Mucosa of gallbladder (tissue), 1 donor: ENCODE measurements at places on chromosomes 3 and 15.

GRCh38 chr3:147705651-147706051, 296.5 kb downstream of the ZIC1 start:
- no peak for DNase-seq

DNA sequence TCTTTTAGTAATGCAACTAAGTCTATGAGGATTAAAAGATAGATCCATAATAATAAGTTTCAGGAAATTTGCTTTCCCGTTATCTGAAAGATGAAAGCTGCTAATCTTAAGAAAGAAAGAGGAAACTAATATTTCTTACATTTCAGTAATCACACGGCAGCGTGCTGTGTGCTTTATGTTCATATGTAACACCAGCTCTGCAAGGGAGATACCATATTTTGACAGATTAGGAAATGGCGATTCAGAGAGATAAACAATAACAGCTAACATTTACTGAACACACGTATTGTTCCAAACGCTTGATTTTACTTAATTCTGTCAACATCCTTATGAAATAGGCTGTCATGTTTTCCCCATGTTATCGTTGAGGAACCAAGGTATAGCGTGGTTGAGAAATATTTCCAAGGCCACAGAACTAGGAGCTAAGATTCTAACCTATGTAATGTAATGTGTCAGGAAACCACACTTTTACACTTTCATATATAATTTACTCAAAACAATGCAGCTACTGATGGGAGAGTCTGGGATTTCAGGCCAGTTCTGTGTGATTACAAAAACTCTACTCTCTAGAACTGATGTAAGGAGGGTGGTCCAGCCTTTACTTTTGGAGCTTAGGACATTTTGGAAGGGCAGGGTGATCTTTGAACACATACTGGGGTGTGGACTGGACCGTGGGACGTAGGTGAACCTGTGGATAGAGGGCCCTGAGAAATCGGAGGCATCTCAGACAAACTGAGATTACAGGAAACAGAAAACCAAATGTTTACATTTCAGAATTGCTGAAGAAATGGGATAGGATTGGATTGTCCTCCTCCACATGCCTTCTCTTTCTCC, 100.6 kb downstream of the IL1RAP start:
- no peak for DNase-seq

DNA sequence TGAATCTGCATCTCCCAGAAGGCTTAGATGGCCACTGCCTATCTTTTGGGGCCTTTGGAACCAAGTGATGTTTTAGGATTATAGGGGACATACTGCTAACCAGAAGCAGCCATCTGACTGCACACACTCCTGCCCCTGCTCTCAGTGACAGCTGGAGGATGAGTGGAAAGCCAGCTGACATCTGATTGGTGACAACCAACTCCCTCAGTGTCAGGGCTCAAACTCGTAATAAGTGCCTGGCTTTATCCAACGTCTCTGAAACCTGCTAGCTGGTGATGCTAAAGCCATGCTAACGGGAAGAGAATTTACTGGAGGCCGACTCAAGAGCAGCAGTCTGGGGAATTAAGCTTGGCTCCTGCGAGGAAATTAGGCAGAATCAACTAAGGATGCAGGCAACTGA, 35.1 kb downstream of the KY start:
- DNase-seq, result no peak

DNA sequence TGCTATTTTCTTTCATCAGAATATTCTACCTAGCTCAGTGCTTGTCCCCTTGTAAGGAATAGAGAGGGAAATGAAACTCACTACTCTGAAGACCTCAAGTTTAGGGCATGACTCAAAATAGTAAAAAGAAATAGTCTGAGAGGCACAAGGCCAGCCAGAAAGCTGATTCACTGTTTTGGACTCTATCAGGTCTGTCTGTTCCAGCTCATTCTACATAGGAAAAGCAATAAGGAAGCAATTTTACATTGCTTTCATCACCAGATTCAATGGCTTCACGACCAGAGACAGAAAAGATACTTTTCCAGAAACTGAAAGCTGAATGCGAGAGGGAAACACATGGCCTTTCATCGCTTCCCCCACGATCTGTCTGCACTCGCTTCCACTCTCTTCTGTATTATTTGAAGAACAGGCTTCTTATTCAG, 276.0 kb downstream of the GBE1 start:
- no peak for DNase-seq

DNA sequence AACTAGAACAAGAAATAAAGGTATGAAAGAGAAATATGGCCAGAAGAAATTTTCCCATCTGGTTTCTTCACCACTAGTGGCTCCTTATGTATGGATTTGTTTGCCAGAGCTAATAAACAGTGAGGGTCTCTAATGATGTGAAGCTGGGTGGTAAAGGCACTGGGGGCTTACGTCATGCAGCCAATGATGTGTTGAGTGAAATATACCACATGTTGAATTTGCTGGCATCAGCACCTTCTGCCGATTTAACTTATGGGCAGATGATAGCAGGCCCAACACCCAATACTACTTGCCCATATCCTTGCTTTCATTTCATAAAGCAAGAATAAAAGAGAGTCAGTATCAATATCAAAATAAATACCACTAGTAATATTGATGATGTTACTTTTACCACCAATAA, 133.0 kb downstream of the THRB start:
- DNase-seq, result no peak

DNA sequence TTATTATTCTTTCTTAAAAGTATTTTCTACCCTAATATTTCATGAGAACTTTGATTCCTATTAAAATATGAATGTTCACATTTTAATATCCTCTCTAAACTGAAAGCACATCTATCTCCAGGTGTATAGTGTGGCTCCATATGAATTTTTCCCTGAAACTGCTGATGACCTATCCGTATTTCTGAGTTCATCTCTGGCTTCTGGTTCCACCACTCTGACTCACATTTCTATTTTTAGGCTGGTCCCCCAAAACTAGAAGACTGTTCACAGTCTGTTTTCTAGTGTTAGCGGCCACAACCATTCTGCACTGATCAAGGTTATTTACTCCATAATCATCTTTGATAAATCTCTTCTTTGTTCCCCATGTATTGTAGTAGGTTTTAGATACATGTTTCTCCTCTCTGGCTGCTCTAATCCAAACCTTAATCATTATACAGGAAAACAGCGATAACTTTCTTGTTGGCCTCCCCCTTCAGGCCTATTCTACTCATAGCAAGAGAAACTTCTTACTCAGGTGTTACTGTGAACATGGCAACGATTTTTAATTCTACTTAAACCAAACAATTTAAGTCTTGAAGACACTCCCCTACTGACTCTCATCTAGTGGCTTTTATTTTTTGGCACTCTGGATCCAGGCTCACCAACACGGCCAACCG, 12.8 kb downstream of the ADPGK start:
- DNase-seq, result no peak

DNA sequence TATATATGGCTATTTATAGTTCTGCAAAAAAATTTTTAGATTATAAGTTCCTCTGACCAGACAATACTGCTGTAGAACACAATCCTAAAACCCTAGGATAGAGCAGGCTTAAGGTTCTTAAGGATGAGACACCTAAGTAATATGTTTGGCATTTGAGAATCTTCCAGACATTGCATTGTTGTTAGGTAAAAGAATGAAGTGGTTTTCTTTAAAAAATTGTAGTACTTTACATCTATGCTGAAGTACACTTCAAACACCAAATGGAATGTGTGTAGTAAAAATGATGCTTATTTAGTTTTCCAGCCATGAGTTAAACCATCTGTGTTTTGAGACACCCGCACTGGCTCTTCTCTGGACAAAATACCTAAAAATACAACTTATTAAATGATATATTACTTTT, 857.7 kb downstream of the OTOL1 start:
- DNase-seq, result no peak

- no peak for DNase-seq
Measured at GRCh38 chr3:123750209-123750608, 133.9 kb downstream of the MYLK start.

DNA sequence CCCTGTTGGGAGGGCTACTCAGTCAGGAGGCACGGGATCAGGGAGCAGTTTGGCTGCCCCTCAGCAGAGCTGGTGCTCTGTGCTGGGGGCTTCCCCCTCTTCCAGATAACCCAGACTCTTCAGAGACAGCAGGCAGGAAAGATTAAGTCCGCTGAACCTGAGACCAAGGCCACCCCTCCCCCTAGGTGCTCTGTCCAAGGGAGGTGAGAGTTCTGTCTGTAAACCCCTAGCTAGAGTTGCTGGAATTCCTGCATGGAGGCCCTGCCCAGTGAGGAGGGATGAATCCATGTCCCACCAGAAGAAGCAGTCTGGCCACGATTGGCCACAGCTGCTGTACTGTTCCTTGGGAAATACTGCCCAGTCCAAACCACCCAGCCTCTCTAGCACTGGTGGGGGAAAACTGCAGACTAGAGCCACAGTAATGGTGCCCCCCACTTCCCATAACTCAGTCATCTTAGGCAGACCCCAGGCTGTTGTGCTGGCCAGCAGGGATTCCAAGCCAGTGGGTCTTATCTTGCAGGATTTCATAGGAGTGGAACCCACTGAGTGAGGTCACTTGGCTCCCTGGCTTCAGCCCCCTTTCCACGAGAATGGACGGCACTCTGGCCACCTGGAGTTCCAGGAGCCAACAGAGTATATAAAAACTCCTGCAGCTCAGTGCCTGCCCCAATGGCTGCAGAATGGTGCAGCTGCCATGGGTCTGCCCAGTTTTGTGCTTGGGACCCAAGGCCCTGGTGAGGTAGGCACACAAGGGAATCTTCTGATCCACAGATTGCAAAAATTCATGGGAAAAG, 42.9 kb downstream of the NPAP1 start:
- DNase-seq, result no peak

DNA sequence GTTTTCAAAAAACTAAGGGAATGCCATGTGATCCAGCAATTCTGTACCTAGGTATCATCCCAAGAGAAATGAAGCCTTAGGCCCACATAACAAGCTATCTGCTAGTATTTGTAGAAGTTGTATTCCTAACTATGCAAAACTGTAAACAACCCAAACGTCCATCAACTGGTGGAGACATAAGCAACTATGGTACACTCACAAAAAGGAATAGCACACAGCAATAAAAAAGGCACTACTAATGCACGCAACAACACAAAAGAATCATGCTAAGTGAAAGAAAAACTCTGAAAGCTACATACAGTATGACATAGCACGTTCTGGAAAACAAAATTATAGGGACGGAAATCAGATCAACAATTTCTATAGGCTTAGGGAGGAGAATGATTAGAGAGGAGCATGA, 15.3 kb downstream of the USP50 start:
- no peak for DNase-seq

GRCh38 chr3:150734795-150735119, 28.2 kb downstream of the SIAH2 start:
- no peak for DNase-seq

DNA sequence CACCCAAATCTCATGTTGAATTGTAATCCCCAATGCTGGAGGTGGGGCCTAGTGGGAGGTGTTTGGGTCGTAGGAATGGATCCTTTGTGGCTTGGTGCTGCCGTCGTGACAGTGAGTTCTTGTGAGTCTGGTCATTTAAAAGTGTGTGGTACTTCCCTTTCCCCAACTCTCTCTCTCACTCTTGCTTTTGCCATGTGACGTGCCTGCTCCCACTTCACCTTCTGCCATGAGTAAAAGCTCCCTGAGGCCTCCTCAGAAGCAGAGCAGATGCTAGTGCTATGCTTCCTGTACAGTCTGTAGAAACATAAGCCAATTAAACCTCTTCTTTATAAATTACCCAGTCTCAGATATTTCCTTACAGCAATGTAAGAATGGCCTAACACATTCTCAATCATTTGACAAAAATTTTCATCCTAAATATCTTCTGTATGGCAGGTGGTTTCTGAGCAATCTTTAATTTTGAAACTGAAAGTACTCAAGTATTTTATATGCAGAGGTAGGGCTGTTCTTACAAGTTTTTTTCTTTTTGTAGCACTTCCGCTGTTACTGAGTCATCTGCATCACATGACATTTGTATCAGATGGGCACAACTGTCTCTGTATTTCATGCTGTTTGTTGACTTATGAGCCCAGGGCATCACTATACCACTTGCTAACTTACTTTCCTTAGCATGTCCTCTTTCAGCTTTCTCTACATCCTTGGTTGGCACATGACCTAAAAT, 8.8 kb downstream of the RPL39L start:
- DNase-seq, result no peak

DNA sequence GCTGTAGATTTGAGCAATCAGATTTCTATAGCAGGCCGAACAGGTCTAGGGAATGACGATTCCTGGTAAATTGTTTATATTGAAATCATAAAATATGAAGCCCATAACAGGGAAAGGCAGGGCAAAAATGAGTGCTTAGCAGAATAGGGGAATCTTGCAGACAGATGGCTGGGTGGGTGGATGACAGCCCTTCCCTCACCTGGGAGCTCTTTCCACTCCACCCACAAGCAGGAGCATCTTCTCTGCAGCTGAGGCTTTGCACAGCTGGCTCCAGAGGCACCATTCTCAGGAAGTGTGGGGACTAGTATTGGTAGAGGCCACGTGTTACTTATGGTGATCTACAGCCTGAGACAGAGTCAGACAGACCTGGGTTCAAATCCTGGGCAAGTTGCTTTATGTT, 55.9 kb upstream of the SYN2 start:
- DNase-seq, result no peak

DNA sequence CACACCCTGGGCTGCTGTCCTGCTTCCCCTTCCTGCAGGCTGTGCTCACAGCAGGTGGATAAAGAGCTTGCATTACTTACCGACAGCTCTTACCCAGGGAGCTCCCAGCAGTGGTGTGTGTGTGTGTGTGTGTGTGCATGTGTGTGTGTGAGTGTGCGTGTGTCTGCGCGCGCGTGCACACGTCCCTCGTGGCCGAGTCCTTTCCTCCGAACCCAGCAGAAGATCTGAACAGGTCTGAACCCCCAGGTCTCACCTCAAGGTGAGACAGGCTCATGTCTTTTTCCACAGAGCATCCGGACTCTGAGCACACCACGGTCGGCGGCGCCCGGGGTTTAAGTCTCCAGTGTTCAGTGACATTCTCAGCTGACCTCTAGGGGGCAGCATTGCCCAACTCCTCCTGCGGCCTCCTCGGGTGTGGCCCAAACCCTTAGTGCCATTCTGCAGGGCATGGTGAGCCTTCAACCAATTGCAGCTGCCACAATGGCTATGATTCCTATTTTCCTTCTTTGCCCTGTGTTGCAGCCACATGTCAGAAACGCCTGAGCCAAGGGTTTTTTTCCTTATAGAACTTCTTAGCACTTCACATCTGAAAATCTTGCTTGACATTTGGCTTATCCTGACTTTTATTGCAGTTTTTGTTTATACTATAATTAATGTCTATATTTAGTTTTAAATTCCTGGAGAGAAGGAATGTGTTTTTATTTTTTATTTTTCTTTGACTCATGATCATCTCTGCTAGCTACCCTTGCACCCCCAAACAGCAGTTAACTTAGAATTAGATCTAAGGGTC, 64.1 kb upstream of the KLHL25 start:
- DNase-seq, result peak; percentile 51

- no peak for DNase-seq
Measured at GRCh38 chr15:81097116-81097889, 36.8 kb upstream of the CFAP161 start.

- no peak for DNase-seq
Measured at GRCh38 chr3:59608356-59608755, 558.5 kb upstream of the CFAP20DC start.

- no peak for DNase-seq
Measured at GRCh38 chr3:37606472-37606871, 255.2 kb upstream of the CTDSPL start.
